ENCODE measurements at places on chromosomes 4 and X.

DNA sequence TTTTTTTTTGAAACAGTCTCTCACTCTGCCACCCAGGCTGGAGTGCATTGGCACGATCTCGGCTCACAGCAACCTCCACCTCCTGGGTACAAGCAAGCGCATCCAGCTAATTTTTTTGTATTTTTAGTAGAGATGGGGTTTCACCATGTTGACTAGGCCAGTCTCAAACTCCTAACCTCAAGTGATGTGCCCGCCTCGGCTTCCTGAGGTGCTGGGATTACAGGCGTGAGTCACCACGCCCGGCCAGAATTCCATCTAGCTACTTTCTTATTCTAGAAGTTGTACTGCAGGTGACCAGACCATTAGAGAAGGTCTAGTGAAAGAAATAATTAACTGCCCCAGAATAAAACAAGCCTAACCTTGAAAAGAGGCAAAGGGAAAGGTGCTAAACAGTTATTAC, 2.3 kb downstream of the LRBA start:
- DNase-seq, result no peak

GRCh38 chr4:119124352-119124751, 11.3 kb upstream of the MYOZ2 start:
- DNase-seq, result no peak

GRCh38 chrX:76195579-76195978, 22.7 kb downstream of the PBDC1 start:
- DNase-seq, result no peak

- no peak for DNase-seq
Measured at GRCh38 chrX:13093529-13094140, 49.2 kb upstream of the FAM9C start.

DNA sequence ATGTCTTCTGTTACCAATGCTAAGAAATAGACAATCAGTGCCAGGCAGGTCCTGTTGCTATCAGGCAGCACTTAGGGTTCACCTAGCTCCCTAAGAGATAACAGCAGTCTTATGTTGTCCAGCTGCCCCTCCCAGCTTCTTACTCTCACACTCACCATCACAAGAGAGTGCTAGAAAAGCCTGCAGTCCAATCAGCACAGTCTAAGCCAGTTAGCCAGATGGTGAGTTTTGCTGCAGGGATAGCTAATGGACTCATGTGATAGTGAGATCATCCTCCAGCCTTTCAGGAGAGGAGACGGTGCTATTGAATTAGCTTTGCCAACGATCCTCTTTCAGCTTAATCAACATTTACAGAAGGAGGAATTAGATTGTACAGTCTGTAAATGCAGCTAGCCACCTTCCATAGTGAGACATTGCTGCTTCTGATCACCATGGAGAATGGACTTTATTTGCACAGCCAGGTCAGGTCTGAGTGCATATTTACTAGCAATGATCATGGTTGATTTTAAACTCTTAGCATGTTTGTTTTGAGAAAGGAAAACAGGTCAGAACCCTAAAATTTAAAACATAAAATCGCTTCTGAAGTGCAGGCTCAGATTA, 438.3 kb downstream of the CENPC start:
- no peak for DNase-seq

All from stimulated activated CD4-positive, alpha-beta T cell treated with anti-CD3 and anti-CD28 coated beads, TNF-alpha, amount 100 ng/mL, for 1 hour (primary cell).